ENCODE measurements at places on chromosomes 11 and 22.

DNA sequence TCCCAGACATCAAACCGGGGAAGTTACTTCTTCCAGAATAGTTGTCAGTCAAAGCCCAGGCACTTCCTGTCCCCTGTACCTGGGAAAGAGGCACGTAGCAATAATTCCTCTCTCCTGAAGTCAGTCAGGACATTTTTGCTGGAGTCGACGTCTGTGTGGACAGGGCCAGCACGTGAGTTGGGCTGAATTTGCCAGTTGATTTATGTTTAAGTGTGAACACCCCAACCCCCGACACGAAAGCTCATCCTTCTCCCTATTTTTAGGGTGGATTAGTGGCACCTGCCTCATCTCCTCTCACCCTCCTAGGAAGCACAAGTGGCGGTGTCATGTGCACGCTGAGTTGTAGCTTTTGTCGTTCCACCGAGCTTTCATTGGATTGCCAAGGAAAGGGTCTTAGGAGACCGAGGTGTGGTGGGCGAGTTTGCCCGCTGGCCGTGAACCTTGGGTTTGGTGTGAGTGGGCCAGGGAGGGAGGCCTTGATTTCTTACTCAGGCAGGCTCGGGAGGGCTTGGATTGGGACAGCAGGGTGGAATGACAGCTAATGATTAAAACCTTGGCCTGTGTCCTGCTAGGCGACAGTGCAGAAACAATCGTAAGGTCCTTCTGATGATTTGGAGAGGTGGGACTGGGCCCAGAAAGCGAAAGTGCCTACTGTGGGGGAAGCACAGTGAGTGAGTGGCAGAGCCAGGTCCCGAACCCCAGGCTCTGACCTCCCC lies 87.0 kb upstream of the CRYBB3 start:
- DNase-seq, result no peak

DNA sequence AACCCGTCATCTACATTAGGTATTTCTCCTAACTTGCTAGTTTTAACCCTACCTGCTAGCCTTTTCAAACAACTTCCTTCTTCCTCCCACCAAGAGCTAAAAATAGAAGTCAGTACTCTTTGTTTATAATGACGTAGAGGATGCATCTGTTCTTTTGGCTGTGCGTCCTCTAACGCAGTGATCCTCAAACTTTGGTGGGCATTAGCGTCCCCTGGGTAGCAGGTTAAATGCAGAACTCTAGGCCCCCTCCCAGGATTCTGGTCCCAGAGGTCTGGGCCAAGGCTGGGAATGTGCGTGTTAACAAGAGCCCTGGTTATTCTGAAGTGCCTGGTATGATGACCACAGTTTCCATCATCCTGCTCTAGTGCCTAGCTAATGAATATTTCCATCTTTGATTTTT lies 67.6 kb downstream of the BARX2 start:
- DNase-seq, result no peak

GRCh38 chr11:124894606-124895430 lies 2.8 kb downstream of the ROBO4 start:
- no peak for DNase-seq

GRCh38 chr11:122784325-122784955 lies 53.9 kb upstream of the CRTAM start:
- DNase-seq, result peak; percentile 45

- no peak for DNase-seq
Measured at GRCh38 chr11:13702071-13702470, 33.6 kb downstream of the FAR1 start.

Data from fibroblast of skin of left biceps (primary cell).